ENCODE measurements at places on chromosomes 12 and 14.
A peak's percentile ranks its signal among the peaks of the same experiment; 100 is the strongest.

GRCh38 chr14:106067935-106068334 is 541.6 kb downstream of the TMEM121 start:
- ATAC-seq, result no peak

DNA sequence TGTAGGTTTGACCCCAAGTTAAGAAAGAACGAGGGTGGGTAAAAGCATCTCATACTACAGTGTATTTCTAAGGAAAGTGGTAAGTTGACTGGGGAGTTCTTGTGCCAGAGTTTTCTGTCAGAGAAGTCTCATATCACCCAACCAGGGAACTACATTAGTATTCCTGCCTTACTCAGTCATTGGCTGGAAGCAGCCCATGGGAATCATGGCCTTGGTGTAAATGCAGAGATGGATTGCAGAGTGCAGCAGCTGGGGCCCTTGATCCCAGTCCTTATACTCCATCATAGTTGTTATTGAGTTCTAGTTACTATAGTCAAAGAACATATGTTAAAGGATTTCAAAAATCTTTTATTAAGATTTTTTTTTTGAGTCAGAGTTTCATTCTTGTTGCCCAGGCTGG is 105.8 kb downstream of the MNAT1 start:
- no peak for ATAC-seq

DNA sequence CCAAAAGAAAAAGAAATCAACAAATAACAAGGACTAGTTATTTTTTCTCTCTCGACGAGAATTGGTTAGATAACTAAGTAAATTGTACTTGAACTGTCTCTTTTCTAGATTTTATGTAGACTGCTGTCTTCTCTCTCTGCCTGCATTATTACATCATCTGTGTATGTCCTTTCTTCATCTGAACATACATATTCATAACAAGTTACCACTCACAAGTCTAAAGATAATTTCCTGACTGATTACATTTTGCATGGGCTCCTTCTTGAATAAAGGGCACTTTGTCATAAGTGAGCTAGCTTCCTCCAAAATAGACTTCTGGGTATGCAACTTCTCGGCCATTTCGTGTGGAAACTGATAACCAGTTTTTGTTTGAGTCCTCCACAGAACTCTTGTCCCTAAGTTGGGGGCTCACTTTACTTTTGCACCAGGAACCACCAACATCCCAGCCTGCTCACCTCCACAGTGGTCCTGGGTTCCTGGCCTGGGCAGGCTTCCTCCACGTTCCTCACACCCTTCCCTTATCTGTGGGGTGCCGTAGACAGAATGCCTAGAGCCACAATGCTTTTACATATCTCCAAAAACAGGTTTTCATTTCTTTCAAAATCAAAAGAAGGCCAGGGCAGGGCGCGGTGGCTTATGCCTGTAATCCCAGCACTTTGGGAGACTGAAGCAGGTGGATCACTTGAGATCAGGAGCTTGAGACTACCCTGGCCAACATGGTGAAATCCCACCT is 6.2 kb upstream of the DDX47 start:
- ATAC-seq, result no peak

GRCh38 chr14:89466484-89466883 is 49.5 kb upstream of the FOXN3 start:
- ATAC-seq, result peak; percentile 30

- ATAC-seq, result no peak
Observed at GRCh38 chr12:68303850-68304249, 28.3 kb downstream of the MDM1 start.

- peak; percentile 24 for ATAC-seq
Observed at GRCh38 chr14:76491172-76491930, 115.4 kb downstream of the ESRRB start.

GRCh38 chr12:85569261-85569660 is 266.9 kb downstream of the RASSF9 start:
- peak; percentile 70 for ATAC-seq

All from esophagus mucosa (tissue), 1 donor.